ENCODE measurements at places on chromosomes 16 and 17. TPM values are rescaled to one million over a fixed set of nuclear protein-coding genes. Genes with fewer than 3 reads are reported as not detected.

GRCh38 chr16:68592466-68593337 lies 52.4 kb upstream of the CDH3 start:
- H3K4me3 ChIP-seq, result no peak overlapping the region
- H3K36me3 ChIP-seq, result peaks cover 9% of the 10 kb centered on the region
- peak; percentile 27 for DNase-seq
- no peaks in the 10 kb centered on the region for H3K27me3 ChIP-seq
- peaks cover 3% of the 10 kb centered on the region for H3K4me1 ChIP-seq

Gene TPPP3
- not detected for total RNA-seq

GRCh38 chr16:49756775-49757558 lies 98.9 kb downstream of the ZNF423 start:
- no peaks in the 10 kb centered on the region for H3K36me3 ChIP-seq
- DNase-seq, result no peak
- H3K27ac ChIP-seq, result no peak overlapping the region

Gene TBC1D3H
- total RNA-seq, result not detected

Gene TEX14
- 0.27 TPM for total RNA-seq

DNA sequence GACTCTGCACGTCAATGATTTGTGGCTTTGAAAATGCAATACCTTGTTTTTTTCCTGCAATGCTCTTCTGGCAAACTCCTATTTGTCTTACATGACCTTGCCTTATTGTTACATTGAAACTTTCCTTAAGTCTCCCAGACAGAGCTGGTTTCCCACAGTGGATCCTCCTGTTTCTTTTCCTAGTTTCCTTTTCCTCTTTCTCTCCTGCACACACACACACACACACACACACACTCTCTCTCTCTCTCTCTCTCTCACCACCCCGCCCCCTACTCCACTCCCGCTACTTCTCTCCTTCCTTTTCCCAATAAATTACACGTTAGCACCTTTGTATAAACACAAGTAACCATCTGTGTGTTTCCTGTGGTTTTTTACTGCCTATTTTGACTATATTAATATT lies 2.3 kb downstream of the ORC6 start:
- H3K4me3 ChIP-seq, result no peak overlapping the region
- H3K4me1 ChIP-seq, result peaks cover 20% of the 10 kb centered on the region
- H3K27ac ChIP-seq, result peak overlapping the region; percentile 63
- no peak for DNase-seq
- no peaks in the 10 kb centered on the region for H3K27me3 ChIP-seq

DNA sequence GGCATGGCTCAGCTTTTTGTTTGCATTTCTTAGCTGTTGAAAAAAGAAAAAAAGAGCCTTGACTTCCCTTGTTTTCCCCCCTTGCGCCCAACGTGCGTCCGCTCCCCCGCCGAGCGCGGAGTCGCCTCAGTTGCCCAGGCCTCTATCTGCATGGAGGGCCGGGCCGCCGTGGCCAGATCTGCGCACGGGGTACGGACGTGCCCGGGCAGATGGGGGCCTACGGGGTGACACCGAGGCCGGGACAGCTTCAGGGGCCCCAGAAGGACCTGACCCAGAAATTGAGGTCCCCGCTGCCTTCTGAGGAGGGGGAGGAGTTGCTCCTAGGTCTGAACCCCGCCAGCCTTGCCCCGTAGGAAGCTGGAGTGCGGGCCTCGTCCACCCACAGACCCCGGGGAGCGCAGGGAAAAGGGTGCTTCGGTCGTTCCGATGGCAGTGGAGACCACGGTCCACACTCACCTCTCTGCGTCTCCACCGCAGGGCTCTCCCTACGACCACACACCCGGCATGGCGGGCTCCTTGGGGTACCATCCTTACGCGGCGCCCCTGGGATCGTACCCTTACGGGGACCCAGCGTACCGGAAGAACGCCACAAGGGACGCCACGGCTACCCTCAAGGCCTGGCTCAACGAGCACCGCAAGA lies 1.5 kb downstream of the IRX5 start:
- H3K4me1 ChIP-seq, result peaks cover 33% of the 10 kb centered on the region
- H3K36me3 ChIP-seq, result peaks cover 13% of the 10 kb centered on the region
- H3K27ac ChIP-seq, result peak overlapping the region; percentile 66
- H3K4me3 ChIP-seq, result peak overlapping the region; percentile 52

GRCh38 chr17:73250851-73251640 lies 10.6 kb downstream of the CPSF4L start:
- H3K36me3 ChIP-seq, result peaks cover 3% of the 10 kb centered on the region
- DNase-seq, result no peak
- no peaks in the 10 kb centered on the region for H3K27me3 ChIP-seq

- no peaks in the 10 kb centered on the region for H3K36me3 ChIP-seq
- H3K27ac ChIP-seq, result no peak overlapping the region
- H3K4me1 ChIP-seq, result no peaks in the 10 kb centered on the region
- H3K4me3 ChIP-seq, result no peak overlapping the region
Measured at GRCh38 chr16:5895976-5896375, 798.4 kb upstream of the EEF2KMT start.

- no peak for DNase-seq
- H3K4me3 ChIP-seq, result no peak overlapping the region
- no peak overlapping the region for H3K27ac ChIP-seq
- no peaks in the 10 kb centered on the region for H3K4me1 ChIP-seq
Measured at GRCh38 chr16:4339909-4340308, 11.2 kb downstream of the PAM16 start.

Gene CCL5
- 68.7 TPM for total RNA-seq

Gene TRIM47
- total RNA-seq, result 33.9 TPM

Gene NOD2
- 3.8 TPM for total RNA-seq

DNA sequence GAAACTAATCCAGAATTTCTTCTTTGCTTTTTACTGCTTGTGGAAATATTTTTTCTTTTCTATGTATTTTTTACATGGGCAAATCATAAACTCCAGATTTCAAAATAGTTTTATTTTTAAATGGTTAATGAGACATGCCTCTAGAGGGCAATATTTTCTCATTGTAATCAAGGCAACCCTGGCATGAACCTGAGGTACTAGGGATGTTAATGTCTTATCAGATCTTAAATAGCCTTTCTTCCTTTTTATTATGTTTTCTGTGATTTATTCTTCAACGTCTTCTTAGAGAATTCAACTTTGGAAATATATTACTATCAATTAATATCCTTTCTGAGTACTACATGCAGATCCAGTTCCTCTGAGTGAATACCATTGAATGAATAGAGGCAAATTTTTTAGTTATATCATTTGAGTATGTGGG lies 324.7 kb downstream of the BCAS3 start:
- DNase-seq, result no peak
- H3K4me3 ChIP-seq, result no peak overlapping the region
- no peaks in the 10 kb centered on the region for H3K27me3 ChIP-seq
- no peak overlapping the region for H3K27ac ChIP-seq

DNA sequence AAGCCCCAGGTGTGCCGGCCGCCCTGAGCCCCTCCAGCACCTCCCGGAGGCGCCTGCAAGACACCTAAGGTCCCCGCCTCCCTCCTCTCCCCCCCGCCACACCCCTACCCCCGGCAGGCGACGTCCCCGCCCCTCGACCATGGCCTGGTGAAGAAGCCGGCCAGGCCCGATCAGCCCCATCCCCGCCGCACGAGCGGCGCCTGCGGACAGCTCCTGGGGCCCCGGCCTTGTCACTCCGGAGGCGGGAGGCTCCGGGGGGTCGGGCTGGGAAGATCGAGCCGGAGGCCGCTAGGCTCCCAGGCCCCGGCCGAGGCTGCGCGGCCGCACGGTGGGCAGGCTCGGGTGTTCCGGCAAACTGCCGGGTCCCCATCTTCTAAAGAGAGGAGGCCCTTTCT lies 405 bp upstream of the ACE start:
- no peak overlapping the region for H3K27ac ChIP-seq
- H3K4me3 ChIP-seq, result peak overlapping the region; percentile 51

- peaks cover 4% of the 10 kb centered on the region for H3K36me3 ChIP-seq
- H3K27ac ChIP-seq, result no peak overlapping the region
- peaks cover 19% of the 10 kb centered on the region for H3K4me1 ChIP-seq
- H3K27me3 ChIP-seq, result no peaks in the 10 kb centered on the region
- no peak for DNase-seq
Measured at GRCh38 chr16:27156579-27156978, 46.7 kb upstream of the KDM8 start.

- H3K4me1 ChIP-seq, result peaks cover 3% of the 10 kb centered on the region
- no peaks in the 10 kb centered on the region for H3K27me3 ChIP-seq
- no peak for DNase-seq
- no peak overlapping the region for H3K4me3 ChIP-seq
Measured at GRCh38 chr17:73335591-73336407, 24.0 kb upstream of the CDC42EP4 start.

Gene PRCD
- total RNA-seq, result not detected

Gene RNF222
- 0.10 TPM for total RNA-seq

Gene CA4
- total RNA-seq, result not detected

GRCh38 chr17:14818469-14818868 lies 446.7 kb downstream of the PMP22 start:
- H3K27me3 ChIP-seq, result no peaks in the 10 kb centered on the region
- no peak overlapping the region for H3K4me3 ChIP-seq
- no peaks in the 10 kb centered on the region for H3K4me1 ChIP-seq
- DNase-seq, result no peak

Gene RHOT1
- total RNA-seq, result 26.4 TPM

Gene CDH11
- not detected for total RNA-seq

GRCh38 chr17:64406321-64407200 lies 15.9 kb upstream of the PECAM1 start:
- H3K4me3 ChIP-seq, result no peak overlapping the region
- no peak for DNase-seq
- peaks cover 2% of the 10 kb centered on the region for H3K36me3 ChIP-seq
- H3K4me1 ChIP-seq, result peaks cover 9% of the 10 kb centered on the region

DNA sequence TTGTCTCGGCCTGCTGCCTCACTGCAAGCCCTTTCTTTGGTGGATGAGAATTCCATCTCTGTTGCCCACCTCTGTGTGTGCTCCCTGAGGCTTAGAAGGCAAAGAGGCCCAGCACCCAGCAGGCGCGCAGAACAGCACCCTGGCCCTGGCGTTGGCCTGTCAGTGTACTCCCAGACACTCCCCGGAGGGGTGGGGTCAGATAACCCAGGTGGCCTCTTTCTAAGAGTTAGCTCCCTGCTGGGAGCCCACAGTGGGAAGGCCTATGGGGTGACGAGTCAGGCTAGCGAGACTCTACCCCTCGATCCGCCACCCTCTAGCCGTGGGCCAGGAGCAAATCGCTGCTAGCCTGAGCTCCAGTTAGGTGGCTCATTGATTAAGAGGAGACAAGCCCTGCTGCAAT lies 38.1 kb downstream of the SRL start:
- no peaks in the 10 kb centered on the region for H3K36me3 ChIP-seq
- H3K4me3 ChIP-seq, result no peak overlapping the region
- peaks cover 2% of the 10 kb centered on the region for H3K27me3 ChIP-seq

DNA sequence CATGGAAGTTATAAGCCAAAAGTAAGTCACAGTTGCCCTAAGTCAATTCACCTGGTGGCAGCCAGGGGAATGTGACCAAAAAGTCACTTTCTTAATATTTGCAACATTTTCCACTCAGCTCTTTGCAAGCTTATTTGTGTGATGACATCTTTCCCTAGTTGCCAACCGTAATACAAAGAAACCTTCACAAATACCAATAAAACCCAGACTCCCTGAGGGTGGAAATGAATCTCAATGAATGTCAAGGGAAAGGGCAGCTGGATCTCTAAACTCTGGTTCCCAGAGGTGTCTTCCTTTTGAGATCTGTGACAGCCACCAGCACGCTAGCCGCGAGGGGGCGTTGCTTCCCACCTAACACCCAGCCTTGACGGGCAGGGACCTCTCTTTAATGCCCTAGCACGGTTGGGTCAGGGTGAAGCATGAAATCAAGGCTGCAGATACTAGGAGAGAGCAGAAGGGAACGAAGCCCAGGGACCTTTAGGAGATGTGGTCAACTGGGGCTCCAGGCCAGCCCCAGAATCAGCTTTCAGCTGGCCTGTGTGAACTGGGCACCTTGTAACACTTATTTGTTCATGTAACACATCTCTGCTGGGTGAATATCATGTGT lies 82.2 kb downstream of the CMC2 start:
- no peak overlapping the region for H3K27ac ChIP-seq
- no peaks in the 10 kb centered on the region for H3K4me1 ChIP-seq

DNA sequence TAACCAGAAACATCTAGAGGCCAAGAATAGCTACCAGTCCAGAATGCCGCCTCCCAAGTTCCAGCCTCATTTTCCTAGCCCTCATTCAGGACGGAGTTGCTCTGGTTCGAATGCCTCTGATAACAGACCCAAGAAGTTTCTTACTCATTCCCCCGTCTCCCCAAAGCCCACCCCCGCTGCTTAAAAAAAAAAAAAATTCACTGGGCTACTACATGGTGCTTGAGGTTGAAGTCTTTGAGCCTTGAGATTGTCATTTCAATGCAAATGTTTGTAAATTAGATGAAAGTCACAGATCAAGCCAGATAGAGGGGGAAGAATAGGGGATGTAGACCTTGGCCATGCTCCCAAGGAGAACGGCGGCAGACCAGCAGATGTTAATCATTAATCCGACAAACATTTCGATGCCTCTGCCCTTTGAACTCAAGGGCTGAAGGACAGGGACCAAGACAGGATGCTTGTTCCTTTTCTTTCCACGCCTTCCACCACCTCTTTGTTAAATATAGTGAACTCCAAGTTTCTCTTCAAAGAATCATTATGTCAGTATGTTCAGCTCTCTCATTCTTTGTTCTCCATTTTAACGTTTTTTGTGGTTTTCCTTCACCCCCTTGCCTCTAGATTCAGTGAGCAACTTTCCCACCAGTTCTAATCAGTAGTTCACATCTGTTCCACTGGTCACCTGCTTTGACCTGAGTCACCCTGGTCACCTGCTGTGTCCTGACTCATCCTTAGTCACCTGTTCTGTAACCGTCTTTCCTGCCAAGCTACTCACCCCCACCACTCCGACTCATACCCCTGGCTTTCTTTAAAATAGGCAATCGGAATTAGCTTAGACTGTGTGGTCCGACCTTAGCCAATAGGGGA lies 190.3 kb downstream of the CPPED1 start:
- H3K4me3 ChIP-seq, result peak overlapping the region; percentile 9
- peaks cover 6% of the 10 kb centered on the region for H3K36me3 ChIP-seq
- H3K27ac ChIP-seq, result peak overlapping the region; percentile 43
- peaks cover 46% of the 10 kb centered on the region for H3K4me1 ChIP-seq

DNA sequence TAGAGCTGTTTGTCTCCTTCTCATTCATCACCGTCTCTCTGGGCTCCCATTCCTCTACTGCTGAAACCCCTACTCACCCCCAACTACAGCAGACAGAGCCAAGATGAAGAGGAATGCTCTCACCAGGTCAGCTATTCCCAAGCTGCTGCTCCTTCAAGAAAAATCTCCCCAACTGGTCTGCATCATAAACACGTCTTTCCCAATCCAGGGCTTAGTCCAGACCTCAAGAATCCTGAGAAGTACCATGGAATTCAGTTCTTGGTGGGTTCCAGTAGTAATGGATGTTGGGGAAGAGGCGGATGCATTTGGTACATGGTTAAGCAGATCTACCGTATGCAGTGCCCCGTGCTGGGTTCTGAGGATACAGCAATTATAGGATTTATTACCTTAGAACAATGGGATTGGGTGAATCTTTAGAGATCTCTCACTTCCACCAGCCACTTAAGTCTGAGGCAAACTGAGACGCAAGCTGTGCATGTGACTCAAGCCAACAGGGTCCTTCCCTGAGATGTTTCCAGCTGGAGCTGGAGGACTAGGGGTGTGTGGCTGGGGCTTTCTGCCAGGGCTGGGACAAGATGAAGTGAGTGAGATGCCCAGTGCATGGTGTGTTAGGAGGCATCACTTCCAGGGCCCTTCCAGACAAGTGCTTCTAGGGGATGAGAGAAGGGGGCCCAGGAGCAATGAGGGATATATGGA lies 232.7 kb upstream of the CDH5 start:
- no peaks in the 10 kb centered on the region for H3K4me1 ChIP-seq
- H3K4me3 ChIP-seq, result no peak overlapping the region
- peaks cover 14% of the 10 kb centered on the region for H3K27me3 ChIP-seq
- no peaks in the 10 kb centered on the region for H3K36me3 ChIP-seq
- DNase-seq, result no peak
- no peak overlapping the region for H3K27ac ChIP-seq

Gene ZG16
- not detected for total RNA-seq

GRCh38 chr16:12089492-12090150 lies 113.1 kb downstream of the SNX29 start:
- H3K4me3 ChIP-seq, result peak overlapping the region; percentile 50
- H3K27me3 ChIP-seq, result no peaks in the 10 kb centered on the region
- H3K27ac ChIP-seq, result peak overlapping the region; percentile 89
- peaks cover 34% of the 10 kb centered on the region for H3K4me1 ChIP-seq
- H3K36me3 ChIP-seq, result no peaks in the 10 kb centered on the region

Measured in activated CD4-positive, alpha-beta T cell treated with anti-CD3 and anti-CD28 coated beads, Interleukin-2, amount 10 ng/mL, durations not matched to agents 7 days and 5 days (primary cell).